ENCODE measurements at places on chromosomes 2 and 18. TPM values are rescaled to one million over a fixed set of nuclear protein-coding genes. Genes with fewer than 3 reads are reported as not detected.

GAL3ST2 gene
- polyA plus RNA-seq = 0.09 TPM

GRCh38 chr18:45303026-45303425 lies 312.2 kb upstream of the SLC14A2 start:
- DNase-seq = no peak

FAM210A gene
- 12.6 TPM for polyA plus RNA-seq

- DNase-seq = no peak
Observed at GRCh38 chr18:8794156-8794933, 89.0 kb downstream of the MTCL1 start.

DNA sequence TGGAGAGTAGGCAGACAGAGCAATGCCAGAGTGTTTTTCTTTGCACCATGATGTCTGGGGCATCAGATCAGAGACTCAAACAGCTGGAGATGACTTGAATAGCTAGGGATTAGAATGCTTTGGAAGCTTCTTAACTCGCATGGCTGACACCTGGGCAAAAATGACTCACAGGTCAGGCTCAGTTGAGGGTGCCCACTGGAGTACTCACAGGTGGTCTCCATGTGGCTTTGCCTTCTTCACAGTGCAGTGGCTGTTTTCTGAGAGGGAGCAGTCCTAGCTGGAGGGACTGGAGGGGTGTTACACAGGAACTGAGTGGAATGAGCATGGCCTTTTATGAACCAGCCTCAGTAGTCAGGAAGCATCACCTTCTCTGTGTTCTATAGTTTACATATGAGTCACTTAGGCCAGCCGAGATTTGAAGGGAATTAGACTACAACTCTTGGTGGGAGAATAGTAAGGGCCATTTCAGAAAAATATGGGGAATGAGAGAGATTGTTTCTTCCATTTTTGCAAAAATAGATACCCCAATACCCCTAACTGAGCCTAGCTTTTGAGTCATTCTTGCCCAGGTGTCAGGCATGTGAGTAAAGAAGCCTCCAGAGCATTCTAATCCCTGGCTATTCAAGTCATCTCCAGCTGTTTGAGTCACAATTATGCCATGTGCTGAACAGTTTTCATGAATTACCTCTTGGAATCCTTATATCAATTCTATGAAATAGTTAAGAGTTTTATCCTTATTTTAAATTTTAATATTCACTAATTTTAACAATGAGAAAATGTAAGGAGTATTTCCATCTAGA lies 7.1 kb upstream of the PPP1R1C start:
- DNase-seq = no peak

DNA sequence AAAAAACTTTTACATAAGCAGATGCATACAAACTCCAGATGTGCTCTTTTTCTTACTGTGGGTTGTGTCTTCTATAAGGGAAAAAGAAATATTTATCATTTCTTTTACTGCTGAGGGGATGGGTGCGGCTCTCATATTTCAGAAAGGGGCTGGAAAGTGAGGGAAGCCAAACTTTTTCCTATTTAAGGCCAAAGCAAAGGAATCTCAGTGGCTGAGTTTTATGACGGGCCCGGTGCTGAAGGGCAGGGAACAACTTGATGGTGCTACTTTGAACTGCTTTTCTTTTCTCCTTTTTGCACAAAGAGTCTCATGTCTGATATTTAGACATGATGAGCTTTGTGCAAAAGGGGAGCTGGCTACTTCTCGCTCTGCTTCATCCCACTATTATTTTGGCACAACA lies at the start of gene COL3A1:
COL3A1 (plus strand) TSS at position 210 of the 400 bp plus-strand sequence; CDS start at position 327, 117 bp downstream.
- peak; percentile 61 for DNase-seq

DNA sequence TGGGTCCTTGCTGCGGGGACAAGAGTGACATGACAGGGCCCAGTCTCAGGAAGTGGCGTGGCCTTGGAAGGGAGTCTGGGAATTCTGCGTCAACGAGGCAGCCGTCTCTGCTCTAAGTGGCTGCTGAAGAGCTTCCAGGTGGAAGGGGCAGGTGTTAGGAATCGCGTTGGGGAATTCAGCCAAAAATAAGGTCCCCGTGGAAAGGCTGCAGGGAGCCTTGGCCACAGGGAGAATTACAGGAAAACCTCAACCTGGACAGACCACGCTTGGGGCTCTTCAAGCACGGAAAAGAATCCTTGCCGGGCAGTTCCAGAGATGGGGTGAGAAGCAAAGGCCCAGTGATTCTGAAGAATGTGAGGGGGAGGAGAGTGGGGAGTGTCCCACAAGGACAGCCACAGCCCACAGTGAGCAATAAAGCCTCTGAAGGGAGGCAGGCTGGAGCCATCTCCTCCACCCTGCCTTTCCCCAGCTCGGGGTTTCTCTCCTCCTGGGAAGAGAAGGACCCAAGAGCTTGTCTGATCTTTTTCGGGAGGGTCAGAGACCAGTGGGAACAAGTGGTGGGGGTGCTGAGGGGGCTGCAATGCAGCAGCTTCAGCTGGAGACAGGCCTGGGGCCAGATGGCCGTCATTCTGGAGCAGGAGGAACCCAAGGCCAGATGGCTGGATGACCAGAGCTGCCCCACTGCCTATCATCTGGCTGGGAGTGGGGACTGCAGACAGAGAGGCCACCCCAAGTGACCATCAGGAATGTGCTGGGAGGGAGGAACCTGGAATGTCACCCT lies 106.4 kb upstream of the SMAD2 start:
- no peak for DNase-seq

DNA sequence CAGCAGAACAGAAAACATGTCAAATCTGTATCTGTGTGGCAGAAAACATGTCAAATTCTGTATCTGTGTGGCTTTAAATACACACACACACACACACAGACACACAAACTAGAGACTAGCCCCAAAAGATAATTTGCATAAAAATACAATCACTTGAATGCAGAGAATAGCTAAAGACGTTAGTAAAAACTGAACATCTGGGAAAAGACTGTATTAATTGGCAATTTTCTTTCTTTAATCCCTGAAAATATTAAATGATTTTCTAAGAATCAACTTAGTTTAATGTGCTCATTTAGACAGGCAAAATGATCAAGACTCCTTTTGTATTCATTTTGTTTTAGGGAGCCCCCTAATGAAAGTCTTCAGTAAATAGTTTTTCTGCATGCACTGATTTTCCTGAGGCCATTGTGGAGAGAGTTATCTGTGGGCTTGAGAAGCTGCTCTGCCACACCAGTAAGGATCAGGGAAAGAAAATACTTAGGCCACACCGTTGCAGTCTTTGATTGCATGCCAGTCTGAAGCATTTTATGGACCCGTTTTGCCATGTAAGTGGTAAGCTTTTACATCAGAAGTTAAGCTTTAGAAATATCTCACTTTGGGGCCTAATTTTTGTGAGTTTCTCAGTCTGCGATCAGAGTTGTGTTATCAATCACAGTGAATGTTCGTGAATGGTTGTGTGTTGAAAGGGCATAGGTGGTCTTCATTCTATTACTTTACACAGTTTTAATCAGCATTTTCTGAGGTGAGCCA lies 2.2 kb downstream of the SPATS2L start:
- DNase-seq = no peak

IL36RN gene
- not detected for polyA plus RNA-seq

SCYGR3 gene
- polyA plus RNA-seq = not detected

IGFBP5 gene
- 162 TPM for polyA plus RNA-seq

GRCh38 chr2:205728366-205728765 lies 46.1 kb downstream of the NRP2 start:
- DNase-seq = no peak

DNA sequence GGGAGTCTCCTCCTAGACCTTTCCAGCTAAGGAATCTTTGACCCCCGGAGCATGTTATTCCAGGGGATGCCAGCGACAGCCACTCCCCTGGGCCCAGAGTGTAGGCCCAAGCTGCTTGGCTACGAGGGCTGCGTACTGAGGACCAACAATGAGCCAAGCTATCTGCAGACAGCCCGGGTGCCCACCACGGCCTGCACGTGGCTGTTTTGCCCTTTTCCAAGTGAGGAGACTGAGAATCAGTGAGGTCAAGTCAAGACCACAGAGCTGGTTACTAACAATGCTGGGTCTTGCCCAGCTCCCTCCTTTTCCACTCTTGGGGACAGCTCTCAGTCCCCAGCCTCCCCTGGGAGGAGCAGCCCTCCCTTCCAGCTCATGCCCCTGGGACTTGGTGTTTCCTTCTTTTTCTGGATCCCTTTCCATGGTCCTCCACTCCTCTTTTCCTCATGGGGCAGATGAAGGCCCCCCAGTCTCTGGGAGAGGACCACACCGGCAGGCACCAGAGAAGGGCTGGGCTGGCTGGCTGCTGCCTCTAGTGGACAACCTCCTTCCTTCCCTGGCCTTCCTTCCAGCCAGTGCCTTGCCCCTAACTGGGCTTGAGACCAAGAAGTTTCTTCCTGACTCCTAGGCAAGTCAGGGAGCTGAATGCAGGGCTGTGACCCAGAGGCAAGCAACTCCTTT lies 550 bp upstream of the MALL start:
- peak; percentile 71 for DNase-seq

NGEF gene
- polyA plus RNA-seq = 1.5 TPM

SNTG2 gene
- 0.34 TPM for polyA plus RNA-seq

PIEZO2 gene
- polyA plus RNA-seq = 0.18 TPM

DNA sequence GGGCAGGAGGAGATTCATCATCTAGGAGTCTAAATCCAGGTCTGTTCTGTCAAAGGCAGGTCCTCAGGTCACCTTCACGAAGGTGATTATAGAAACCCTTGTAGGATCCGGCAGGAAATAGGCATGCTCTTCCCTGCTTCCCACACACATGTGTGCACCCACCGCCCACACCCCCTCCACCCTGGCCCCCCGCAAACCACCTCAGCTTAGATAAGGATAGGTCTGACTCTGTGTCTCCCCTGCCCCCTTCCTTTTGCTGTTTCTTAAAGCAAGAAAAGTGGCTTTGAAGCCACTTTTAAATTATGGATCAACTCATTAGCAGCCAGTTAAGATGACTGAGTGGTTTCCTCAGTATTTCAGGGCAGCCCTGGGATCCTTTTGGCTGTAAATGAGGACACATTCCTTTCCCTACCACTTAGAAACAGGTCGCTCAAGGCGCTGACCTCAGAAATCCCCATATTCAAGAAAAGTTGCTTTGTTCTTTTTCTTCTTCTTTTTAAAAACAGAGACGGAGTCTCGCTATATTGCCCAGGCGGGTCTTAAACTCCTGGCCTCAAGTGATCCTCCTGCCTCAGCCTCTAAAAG lies 14.5 kb upstream of the CIB4 start:
- DNase-seq = no peak

TMEM185B gene
- 13.2 TPM for polyA plus RNA-seq

ACP1 gene
- 77.1 TPM for polyA plus RNA-seq

DNA sequence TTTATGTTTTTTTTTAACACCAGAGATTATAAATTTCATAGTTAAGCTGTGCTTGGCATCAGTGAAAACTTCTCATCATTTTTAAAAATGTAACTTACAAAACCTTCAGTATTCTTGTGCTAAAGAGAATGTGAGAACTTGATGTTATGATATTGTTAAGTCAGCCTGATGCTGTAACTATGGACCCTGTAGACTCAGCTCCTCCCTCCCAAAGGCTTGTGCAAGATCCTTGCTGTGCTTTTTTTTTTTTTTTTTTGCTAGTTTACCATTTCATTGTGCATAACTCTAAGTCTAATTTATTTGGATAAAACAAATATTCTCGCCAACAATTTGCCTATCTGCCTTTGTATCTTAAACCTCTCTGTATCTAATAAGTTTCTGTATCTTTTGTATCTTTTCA lies 12.9 kb upstream of the TFPI start:
- no peak for DNase-seq
